ENCODE measurements at places on chromosomes 3 and 15.

DNA sequence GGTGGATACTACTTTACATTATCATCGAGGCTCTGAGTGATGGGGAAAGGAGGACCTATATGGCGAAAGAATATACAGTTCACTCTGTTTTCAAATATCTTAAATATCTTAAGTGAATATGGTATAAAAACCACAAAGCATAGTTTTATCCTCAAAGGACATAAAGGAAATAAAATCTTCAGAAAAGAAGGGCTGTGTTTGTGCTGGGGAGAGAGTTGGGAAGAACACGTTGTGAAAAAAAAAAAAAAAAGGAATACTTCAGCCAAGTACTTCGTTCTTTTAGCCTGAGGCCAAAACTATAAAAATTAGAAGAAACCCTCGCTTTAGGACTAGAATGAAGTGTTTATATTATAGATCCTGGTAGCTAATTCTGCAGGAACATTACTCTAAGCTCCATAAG, 10.2 kb upstream of the TMEM212 start:
- no peak for DNase-seq

- no peak for DNase-seq
Observed at GRCh38 chr15:40613080-40613479, 19.0 kb downstream of the KNL1 start.

DNA sequence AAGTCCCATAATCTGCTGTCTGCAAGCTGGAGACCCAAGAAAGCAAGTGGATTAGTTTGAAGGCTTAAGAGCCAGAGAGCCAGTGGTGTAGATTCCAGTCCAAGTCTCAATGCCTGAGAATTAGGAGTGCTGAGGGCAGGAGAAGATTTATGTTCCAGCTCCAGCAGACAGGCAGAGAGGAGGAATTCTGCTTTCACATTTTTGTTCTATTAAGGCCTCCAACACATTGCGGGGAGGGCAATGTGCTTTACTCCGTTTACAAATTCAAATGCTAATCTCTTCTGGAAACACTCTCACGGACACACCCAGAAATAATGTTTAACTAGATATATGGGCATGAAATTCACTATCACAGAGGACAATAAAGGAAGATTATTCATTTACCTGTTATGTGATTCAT, 54.0 kb downstream of the DPH6 start:
- DNase-seq, result no peak

DNA sequence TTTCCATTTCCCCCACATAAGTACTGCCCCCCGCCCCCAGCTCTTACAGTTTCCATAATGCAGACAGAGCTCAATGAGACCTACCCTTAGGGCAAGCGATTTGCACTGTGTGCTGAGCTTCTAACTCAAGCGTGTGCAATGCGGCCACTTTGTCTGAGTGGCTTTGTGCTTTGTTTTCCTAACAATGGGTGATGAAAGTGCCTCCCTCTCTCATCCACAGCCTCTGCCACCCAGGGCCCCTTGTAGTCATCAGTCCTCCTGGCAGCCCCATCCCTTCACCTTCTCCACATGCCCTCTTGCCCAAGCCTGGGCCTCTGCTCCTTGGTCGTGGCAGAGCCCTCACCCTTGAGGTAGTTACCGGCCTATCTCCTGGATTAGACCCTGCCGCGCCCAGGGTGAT, 17.2 kb downstream of the DAPK2 start:
- no peak for DNase-seq

- DNase-seq, result no peak
Observed at GRCh38 chr3:74535281-74535680, 79.2 kb downstream of the CNTN3 start.

Measured in activated CD4-positive, alpha-beta T cell treated with anti-CD3 and anti-CD28 coated beads, Interleukin-2, amount 50 U/mL, for 1 hour (primary cell).